ENCODE measurements at places on chromosomes 5 and 9. TPM values are rescaled to one million over a fixed set of nuclear protein-coding genes. Genes with fewer than 3 reads are reported as not detected.

DNA sequence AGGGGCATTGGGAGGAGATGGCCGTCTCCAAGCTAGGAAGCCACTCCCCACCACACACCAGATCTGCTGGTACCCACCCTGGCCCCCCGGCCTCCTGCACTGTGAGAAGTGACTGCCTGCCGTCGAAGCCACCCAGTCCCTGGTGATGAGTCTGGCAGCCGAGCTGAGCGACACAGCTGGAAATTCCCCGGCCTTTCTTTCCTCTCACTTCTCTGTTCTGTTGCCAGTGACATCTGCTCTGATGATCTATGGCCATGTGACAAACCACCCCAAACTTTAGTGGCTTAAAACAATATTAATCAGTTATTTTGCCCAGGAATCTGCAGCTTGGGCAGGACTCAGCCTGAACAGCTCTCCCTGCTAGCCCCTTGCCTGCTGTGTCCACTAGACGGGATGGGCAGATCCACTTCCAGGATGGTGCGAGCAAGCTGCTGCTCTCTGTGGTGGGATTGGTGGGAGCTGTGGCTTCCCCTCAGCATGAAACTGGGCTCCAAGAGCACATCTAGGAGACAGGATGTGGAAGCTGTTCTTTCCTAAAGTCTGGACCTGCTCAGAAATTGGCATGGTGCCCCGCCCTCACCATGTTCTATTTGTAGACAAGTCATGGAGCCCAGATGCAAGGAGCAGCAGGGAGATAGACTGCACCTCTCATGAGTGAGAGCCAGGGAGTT, 211.2 kb downstream of the GADD45G start:
- DNase-seq = no peak

- DNase-seq = no peak
Measured at GRCh38 chr5:145685417-145685816, 149.7 kb downstream of the PRELID2 start.

- DNase-seq = no peak
Measured at GRCh38 chr9:136805207-136805740, 2.5 kb upstream of the RABL6 start.

Gene C9orf85
- total RNA-seq = 21.4 TPM

Gene NOXA1
- total RNA-seq = 7.5 TPM
